ENCODE measurements at places on chromosomes 12 and 14.

DNA sequence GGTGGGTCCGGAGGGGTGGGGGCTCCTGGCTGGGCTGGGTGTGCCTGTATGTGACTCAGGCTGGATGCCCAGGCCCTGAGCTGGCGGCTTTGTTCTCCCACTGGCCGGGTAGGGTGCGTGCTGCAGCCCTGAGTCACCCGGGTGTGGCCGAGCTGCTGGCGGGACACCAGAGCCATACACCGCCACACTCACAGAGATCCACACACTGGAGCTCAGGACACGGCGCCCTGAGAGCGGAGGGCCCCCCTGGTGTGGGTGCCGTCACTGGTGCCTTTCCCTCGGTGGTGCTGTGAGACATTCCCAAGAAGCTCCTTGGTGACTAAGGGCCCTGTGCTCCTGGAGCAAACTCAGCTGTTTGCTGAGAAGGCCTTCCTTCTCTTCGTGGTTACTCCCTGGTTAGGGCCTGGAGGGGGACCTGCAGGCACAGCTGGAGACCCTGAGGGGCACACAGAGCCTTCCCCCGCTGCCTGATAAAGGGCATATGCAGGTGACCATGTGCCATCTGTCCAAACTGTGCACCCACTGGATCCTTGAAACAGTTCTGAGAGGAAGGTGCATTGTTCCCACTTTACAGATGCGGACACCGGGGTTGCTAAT is 44.3 kb downstream of the KRT80 start:
- peak; percentile 95 for ATAC-seq

GRCh38 chr12:119735079-119735478 is 67.1 kb downstream of the PRKAB1 start:
- ATAC-seq = no peak

- no peak for ATAC-seq
Observed at GRCh38 chr12:104222976-104223375, 7.4 kb downstream of the TXNRD1 start.

DNA sequence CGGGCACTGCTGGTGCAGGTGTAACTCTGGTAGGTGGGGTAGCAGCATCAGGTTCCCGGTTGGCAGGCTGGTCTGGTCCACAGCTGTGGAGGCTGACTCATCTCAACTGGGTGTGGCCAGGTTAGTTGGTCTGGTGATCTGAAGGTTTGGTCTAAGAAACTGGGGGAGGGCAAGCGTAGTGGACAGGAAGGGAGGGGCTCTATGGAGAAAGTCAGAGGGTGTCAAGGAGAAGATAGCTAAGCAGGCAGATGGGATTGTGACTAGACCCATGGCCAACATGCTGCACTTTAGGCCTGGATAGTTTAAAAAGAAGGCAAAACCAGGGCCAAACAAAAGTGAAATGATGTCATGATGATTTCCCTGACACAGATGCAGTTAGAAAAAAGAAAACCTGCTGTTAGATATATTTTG is 7.9 kb downstream of the TRIM9 start:
- ATAC-seq = no peak
